AG08396 (cell line): ENCODE measurements at places on chromosomes 7 and 10.

GRCh38 chr10:82089327-82089726, 214.3 kb downstream of the NRG3 start:
- no peak for DNase-seq

DNA sequence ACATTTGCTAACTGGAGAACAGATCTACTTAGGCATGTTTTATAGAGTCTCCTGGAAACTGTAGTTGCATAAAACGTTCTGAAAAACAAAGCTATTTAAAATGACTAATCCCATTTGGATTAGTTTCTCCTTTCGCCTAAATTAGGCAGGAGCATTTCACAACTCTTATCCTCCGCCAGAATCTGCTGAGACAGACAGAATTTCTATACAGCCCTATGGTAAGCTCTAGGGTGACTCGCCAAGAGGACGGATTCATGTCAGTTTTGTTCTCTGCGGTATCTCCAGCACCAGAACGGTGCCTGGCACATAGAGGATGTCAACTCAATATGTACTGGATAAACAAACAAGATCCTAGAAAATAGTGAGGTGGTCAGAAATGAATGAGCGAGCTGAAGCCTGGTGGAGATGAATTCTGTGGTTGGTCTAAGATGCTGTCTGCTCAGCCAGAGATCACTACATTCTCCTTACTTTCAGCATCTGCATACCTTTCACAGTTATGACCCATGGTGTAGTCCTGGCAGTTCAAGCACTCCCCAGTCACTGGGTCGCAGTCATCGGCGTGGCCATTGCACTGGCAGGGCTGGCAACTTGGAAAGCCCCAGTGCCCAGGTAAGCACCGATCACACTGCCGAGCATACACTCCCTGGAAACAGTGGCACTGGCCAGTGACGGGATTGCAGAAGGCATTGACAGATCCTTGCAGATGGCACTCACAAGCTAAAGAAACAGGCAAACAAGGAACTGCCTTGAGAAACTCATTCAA, 44.0 kb downstream of the LAMB1 start:
- peak; percentile 57 for DNase-seq

DNA sequence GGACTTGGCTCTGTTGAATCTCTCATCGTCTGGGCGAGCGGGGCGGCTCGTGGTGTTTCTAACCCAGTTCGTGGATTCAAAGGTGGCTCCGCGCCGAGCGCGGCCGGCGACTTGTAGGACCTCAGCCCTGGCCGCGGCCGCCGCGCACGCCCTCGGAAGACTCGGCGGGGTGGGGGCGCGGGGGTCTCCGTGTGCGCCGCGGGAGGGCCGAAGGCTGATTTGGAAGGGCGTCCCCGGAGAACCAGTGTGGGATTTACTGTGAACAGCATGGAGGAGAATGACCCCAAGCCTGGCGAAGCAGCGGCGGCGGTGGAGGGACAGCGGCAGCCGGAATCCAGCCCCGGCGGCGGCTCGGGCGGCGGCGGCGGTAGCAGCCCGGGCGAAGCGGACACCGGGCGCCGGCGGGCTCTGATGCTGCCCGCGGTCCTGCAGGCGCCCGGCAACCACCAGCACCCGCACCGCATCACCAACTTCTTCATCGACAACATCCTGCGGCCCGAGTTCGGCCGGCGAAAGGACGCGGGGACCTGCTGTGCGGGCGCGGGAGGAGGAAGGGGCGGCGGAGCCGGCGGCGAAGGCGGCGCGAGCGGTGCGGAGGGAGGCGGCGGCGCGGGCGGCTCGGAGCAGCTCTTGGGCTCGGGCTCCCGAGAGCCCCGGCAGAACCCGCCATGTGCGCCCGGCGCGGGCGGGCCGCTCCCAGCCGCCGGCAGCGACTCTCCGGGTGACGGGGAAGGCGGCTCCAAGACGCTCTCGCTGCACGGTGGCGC, at the start of gene EN2:
TSS of gene EN2 (plus strand) at position 19 of the 767 bp plus-strand sequence. CDS start at position 268, 249 bp downstream.
- DNase-seq, result no peak

GRCh38 chr7:17371671-17372524, 73.4 kb downstream of the AHR start:
- peak; percentile 75 for DNase-seq

DNA sequence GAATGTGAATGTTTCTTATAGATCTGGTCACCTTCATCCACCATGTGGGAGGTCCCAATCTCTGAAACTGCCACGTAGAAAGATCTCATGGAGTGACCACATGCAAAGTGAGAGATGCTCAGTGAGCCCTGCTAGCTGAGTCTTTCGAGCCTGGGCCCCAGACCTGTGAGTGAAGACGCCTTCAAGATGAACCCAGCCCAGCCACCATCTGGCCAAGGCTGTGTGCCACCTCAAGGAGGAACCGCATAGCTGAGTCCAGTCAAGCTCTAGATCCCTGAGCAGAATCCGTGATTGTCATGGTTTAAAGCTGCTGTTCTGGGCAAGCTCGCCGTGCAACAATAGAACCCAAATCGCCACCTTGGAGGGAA, 20.2 kb upstream of the PPIF start:
- DNase-seq, result no peak

DNA sequence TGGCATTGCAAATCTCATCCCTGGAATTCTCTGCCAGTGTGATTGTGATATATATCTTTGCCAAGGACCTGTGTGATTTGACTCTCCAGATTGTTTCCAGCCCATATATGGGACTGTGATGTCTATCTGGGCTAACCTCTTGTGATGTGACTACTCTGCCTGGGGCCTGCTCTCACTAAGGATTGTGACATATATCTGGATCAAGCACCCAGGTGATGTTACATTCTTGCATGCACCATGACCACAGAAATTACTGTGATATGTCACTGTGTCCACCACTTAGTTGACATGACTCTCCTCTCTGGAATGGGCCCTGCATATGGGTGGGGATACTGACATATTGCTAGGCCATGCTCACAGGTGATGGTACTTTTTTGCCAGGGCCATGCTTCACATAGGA, 86.6 kb downstream of the ZNF736 start:
- DNase-seq, result no peak

- DNase-seq, result no peak
Observed at GRCh38 chr7:2643386-2644219, 11.8 kb downstream of the TTYH3 start.

DNA sequence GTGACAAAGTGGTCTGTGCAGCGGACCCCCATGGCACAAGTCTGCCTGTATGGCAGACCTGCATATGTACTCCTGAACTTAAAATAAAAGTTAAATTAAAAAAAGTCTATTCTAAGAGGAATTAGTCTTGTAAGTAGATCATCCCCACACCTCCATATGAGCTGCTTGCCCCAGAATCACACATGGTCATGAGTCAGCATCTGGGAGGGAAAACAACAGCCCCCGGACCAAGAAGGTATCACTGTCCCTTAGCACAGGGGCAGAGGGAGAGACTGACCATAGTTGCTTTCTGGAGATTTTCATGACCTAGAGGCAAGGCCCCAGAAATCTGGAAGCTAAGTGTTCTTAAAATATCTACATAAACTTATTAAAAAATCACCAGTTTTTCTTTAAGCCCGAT, 86.6 kb upstream of the PDK4 start:
- no peak for DNase-seq

GRCh38 chr7:33698692-33699128, 206.6 kb upstream of the BMPER start:
- DNase-seq, result no peak

GRCh38 chr10:112235920-112236319, 47.3 kb upstream of the TECTB start:
- DNase-seq, result peak; percentile 31

- DNase-seq, result no peak
Observed at GRCh38 chr7:46421441-46422230, 500.6 kb upstream of the IGFBP3 start.

DNA sequence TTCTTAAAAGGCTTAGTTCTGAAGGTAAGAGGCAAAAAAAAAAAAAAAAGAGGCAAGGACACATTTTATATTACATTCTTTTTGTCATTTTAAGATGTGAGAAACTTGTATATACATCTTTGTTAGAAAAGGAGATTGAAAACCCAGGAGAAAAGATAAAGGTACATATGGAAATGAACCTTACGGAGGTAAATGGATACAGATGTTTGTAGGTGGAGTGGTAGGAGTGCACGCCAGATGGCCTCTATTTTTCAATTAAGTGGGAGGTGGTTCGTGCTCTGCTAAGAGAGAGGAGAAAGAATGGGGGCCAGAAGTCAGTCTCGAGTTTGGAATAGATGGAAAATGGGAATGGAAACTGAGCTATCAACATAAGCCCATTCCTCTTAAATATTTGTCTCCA, 622.5 kb upstream of the GHITM start:
- no peak for DNase-seq

- no peak for DNase-seq
Observed at GRCh38 chr7:100153708-100154535, 4.6 kb downstream of the TRAPPC14 start.

DNA sequence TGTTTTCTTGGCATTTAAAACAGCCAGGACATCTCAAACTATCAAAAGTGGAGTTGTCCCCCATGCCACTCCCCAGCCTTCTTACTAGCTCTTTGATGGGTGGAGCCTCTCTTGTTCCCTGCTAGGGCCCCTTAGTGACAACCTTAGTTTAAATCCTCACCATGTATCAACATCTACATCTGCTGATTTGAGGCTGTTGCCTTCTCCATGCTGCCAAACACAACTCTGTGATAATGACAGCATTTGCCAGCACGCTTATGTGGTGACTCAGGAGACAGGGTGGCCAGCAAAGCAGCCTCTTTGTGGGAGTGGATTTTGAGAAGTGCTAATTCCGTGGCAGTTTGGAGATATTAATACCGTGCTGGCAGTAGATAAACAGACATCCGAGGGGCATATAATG, 145.4 kb downstream of the LRRC4 start:
- peak; percentile 58 for DNase-seq

GRCh38 chr7:128041203-128041602, 10.0 kb upstream of the LRRC4 start:
- DNase-seq, result peak; percentile 46

GRCh38 chr7:30845426-30846135, 66.1 kb upstream of the AQP1 start:
- peak; percentile 55 for DNase-seq

- no peak for DNase-seq
Observed at GRCh38 chr10:131210181-131210580, 101.3 kb downstream of the TCERG1L start.

DNA sequence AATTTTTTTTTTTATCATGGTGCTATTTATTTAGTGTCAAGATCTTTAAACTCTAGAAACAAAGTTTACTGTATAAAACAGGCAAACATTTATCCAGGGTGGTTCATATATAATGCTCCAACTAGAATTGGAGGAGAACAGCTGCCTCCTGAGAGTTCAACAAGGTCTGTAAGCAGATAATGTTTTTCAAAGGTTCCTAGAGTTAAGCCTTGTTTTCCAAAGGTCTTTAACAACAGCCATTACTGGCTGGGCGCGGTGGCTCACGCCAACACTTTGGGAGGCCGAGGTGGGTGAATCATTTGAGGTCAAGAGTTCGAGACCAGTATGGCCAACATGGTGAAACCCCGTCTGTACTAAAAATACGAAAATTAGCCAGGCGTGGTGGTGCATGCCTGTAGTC, 316.7 kb downstream of the CCDC3 start:
- no peak for DNase-seq

DNA sequence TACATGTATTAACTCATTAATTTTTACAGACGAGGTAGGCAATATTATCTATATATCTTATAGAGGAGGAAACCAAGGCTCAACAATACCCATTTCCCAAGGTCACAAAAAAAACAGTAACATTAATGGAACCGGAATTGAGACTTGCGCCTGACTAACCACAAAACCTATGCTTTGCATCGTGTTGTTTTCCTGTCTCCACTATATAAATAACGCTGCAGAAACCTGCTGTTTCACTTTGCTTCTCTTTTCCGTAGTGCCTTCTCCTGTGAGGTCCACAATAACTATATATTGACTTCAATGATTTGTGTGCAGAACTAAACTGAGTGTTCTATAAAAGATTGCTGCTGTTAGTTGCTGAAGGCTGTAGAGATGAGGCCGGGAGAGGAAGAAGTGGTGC, 97.7 kb upstream of the RPA3 start:
- DNase-seq, result no peak

DNA sequence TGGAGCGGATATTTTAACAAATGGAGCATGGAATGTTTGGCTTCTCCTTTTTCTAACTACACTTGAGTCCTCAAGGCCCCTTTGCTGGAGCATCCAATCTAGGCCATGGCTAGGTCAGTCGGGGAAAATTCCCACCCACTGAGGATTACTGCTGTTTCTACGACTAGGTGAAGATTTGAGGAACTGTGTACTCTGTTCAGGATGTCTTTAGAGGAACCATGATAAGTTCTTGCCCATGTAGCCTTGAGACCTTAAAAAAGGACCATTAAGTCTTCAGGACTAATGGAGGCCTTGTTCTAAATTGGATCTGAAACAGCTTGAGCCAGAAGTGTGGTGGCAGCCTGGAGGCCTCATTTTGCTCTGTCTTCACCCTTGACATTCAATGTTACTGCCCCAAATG, 6.2 kb downstream of the AGK start:
- no peak for DNase-seq

GRCh38 chr10:76463111-76463510, 1031.7 kb downstream of the LRMDA start:
- no peak for DNase-seq

DNA sequence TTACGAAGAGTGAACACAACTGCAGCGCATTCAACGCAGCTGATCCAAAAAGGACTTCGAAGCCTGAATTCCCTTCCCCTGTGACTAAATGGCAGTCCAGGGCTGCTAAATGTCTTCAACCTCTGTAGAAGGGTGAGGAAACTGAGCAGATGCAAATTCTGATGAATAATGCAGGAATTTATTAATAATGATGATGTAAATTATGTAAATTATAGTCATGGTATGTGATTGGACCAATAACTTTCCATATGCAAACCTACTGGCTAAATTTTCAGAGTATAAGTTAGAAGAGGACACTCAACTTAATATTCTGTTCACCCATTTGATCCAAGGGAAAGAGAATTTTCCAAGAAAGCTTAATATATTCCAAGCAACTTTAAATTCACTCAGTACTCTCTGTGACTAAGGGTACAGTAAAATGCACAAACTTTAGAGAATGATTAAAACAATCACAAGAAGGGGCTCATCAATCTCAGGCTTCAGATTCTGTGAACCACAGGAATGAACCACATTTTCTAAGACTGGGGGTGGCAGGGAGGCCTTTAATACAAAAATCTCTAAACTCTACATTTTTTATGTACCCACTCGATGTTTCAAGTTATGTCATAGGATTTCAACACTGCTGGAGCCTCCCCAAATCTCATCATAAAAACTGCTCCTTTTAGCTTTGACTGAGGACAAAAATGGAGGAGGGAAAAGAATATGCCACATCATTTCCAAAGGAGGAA, 3.5 kb downstream of the FGFR2 start:
- DNase-seq, result no peak

GRCh38 chr10:27601503-27601902, 97.4 kb downstream of the RAB18 start:
- DNase-seq, result no peak
